Uterus (tissue), 4 donors: ENCODE measurements at places on chromosomes 2 and 18. TPM values are rescaled to one million over a fixed set of nuclear protein-coding genes. Genes with fewer than 3 reads are reported as not detected.
A peak's percentile ranks its signal among the peaks of the same experiment; 100 is the strongest.

DNA sequence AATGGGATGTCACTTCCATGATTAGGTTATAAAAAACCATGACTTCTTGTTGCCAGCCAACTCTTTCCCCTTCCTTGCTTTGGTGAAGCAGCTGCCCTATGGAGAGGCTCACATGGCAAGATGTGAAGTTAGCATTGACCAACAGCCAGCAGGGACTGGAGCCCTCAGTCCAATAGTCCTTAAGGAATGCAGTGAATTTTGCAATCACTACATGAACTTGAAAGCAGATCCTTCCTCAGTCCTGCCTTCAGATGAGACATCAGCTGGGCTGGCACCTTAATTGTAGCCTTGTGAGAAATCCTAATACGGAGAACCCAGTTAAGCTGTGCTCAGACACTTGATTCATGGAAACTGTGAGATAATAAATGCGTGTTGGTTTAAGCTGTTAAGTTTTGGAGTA lies 61.8 kb downstream of the ATP8B1 start:
- H3K4me3 ChIP-seq, result no peak overlapping the region
- DNase-seq, result no peak
- no peak overlapping the region for H3K27ac ChIP-seq
- H3K36me3 ChIP-seq, result no peaks in the 10 kb centered on the region
- no peaks in the 10 kb centered on the region for H3K4me1 ChIP-seq

GRCh38 chr2:19480673-19481072 lies 122.2 kb upstream of the OSR1 start:
- DNase-seq, result peak; percentile 37
- no peaks in the 10 kb centered on the region for H3K36me3 ChIP-seq
- no peaks in the 10 kb centered on the region for H3K4me1 ChIP-seq
- H3K27me3 ChIP-seq, result no peaks in the 10 kb centered on the region

The ADAM23 gene
- 0.59 TPM for total RNA-seq

- no peaks in the 10 kb centered on the region for H3K27me3 ChIP-seq
- no peaks in the 10 kb centered on the region for H3K4me1 ChIP-seq
- no peak for DNase-seq
- no peaks in the 10 kb centered on the region for H3K36me3 ChIP-seq
- no peak overlapping the region for H3K4me3 ChIP-seq
Measured at GRCh38 chr18:49838381-49838780, 25.0 kb upstream of the ACAA2 start.

The HOXD4 gene
- total RNA-seq, result 6.8 TPM

The CCBE1 gene
- 1.5 TPM for total RNA-seq

DNA sequence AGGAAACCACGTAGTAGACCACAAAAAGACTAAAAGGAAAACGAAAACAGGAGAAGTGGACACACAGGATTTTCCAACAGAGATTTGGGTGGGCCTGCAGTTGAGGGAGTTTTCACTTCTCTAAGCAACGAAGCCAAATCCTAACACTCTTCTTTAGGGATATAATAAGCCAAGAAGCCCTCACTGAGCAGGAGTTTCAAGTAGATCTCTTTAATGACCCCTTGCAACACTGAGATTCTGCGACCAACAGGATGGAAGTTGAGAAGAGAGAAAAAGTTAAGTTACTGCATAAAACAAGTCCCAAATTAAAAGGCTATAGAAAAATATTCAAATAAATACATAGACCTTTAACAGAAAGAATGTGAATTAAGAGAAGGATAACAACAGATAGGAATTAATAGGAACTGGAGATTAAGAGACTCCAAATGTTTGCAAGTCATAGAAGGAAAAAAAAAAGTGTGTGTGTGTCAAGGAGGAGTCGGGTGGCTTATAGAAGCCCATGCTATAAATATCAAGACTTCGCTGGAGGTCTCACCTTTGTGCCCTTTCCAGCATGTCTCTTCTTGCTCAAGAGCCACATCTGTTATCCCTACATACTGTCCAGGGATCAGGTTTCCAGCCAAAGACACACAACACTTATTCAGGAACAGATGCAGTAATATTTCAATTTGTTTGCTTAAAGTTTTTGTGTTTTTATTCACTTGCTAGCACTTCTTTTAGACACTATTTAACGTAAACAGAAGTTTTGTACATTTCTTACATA lies 69.4 kb upstream of the ARHGAP28 start:
- no peaks in the 10 kb centered on the region for H3K27me3 ChIP-seq
- H3K27ac ChIP-seq, result no peak overlapping the region
- DNase-seq, result no peak
- no peaks in the 10 kb centered on the region for H3K4me1 ChIP-seq
- H3K4me3 ChIP-seq, result no peak overlapping the region
- H3K36me3 ChIP-seq, result no peaks in the 10 kb centered on the region

GRCh38 chr2:210035679-210036078 lies 33.2 kb downstream of the RPE start:
- no peak overlapping the region for H3K27ac ChIP-seq
- no peaks in the 10 kb centered on the region for H3K36me3 ChIP-seq
- no peak for DNase-seq
- no peak overlapping the region for H3K4me3 ChIP-seq
- H3K27me3 ChIP-seq, result no peaks in the 10 kb centered on the region

The TNFAIP6 gene
- total RNA-seq, result 1.5 TPM

DNA sequence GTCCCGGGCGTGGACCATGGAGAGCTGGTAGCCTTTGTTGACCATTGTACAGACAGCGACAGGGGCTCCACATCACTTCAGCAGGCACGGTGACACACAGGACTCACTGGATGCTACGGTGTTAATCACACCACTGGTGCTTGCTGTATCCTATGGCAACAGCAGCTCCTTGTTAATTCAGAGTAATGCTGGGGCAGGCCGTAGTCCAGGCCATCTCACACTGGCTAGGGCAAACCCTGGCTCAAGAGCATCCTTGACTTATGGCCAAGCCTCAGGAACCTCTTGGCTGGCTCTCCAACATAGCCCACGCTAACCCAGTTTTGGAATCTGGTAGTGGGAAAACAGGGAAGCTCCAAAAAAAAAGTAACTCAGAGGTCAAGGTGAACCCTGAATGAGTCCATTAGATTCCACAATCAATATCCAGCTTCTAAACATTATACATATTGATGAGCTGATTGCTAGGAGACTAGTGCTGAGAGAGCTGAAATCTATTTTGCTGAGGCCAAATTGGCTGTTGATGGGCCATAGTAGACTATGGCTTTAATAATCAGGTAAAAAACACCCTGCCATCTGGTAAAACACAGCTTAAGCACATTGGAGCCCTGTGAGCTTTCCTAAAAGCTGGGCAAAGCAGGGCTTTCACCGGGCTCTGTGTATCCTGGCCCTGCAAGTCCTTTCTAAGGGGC lies 253.6 kb downstream of the PRKCE start:
- no peaks in the 10 kb centered on the region for H3K4me1 ChIP-seq
- H3K27ac ChIP-seq, result no peak overlapping the region
- no peaks in the 10 kb centered on the region for H3K36me3 ChIP-seq

The IL1F10 gene
- total RNA-seq, result not detected

DNA sequence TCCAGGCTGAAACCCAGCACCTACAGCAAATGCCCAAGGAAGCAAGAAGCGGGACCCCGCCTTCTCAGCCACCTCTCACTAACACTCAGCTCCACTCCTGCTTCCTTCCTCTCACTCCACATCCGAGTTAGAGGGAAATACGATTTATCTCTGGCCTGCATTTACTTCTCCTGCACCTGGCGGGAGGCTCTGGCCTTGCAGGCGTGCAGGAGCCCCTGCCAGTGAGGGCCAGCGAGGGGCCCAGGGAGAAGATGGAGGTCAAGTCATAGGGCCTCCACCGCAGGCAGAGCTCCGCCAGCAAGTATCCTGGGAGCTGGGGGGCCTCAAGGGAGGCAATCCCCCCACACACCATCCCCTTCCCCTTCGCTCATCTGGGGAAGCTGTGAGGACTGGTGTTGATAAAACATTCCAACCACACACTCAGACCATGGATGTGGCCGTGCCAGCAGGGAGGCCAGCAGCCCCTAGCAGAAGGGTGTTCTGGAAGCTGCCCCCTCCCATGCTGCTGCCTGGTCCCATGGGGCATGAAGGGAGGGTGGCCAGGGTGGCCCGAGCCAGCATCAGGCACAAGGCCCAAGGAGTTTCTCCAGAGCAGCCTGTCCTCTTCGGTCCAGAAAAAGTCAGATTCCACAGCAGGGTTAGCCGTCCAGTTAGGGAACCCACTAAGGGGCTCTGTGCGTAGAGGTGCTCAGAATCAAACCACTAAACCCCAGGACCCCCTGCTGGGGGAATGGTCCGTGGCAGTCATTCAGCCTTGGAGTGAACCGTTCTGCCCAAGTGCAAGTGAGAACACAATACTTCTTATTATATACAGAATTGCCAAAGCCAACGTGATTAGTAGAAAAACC lies 91.2 kb downstream of the HDAC4 start:
- no peaks in the 10 kb centered on the region for H3K36me3 ChIP-seq
- DNase-seq, result peak; percentile 16
- H3K27ac ChIP-seq, result peak overlapping the region; percentile 94
- peaks cover 26% of the 10 kb centered on the region for H3K4me1 ChIP-seq

DNA sequence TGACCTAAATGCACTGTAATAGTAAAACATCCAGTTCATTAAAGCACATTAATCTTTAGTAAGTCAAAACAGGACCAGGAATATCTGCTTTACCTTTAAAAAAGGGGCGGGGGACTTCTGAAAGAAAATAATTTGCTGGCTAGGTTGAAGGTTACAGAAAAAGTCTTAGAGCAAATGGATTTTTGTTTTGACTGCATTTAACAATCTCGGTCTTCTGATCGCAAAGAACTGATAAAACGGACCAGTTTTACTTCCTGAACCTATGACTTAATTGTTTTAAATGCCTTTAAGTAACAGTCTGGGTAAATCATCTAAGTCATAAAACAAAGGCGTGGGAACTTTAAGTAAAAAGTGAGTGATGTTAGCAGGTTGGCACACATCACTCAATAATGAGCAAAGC lies 783 bp downstream of the BUB1 start:
- no peaks in the 10 kb centered on the region for H3K27me3 ChIP-seq
- no peaks in the 10 kb centered on the region for H3K36me3 ChIP-seq
- no peak overlapping the region for H3K27ac ChIP-seq
- DNase-seq, result no peak
- peaks cover 5% of the 10 kb centered on the region for H3K4me1 ChIP-seq
- no peak overlapping the region for H3K4me3 ChIP-seq

DNA sequence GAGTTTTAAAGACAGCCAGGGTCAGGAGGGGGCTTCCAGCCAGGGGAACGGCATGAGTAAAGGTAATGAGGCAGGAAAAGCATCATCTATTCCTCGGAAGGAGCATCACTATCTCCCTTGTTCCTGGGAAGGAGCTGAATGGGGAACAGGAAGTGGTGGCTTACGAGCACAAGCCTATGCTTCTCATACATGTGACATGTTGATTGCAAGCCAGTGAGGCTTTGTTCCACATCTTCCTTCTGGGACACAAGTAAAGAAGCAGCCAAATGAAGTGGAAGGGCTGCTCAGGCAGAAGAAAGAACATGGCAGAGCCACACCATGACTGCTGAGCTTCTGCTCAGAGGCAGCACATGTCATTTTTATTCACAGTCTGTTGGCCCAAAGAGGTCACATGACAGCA lies 15.1 kb upstream of the LMAN1 start:
- no peak for DNase-seq
- no peak overlapping the region for H3K27ac ChIP-seq
- no peaks in the 10 kb centered on the region for H3K36me3 ChIP-seq

The AQP12B gene
- total RNA-seq, result not detected

GRCh38 chr2:109463236-109463635 lies 150.5 kb downstream of the SEPTIN10 start:
- no peak for DNase-seq
- H3K4me3 ChIP-seq, result no peak overlapping the region
- H3K27ac ChIP-seq, result no peak overlapping the region
- no peaks in the 10 kb centered on the region for H3K27me3 ChIP-seq
- H3K36me3 ChIP-seq, result no peaks in the 10 kb centered on the region

- no peak for DNase-seq
- no peak overlapping the region for H3K27ac ChIP-seq
- H3K4me3 ChIP-seq, result no peak overlapping the region
- H3K36me3 ChIP-seq, result no peaks in the 10 kb centered on the region
- H3K27me3 ChIP-seq, result no peaks in the 10 kb centered on the region
- H3K4me1 ChIP-seq, result no peaks in the 10 kb centered on the region
Measured at GRCh38 chr2:220789961-220790360, 782.1 kb downstream of the EPHA4 start.

The ATG4B gene
- total RNA-seq, result 14.4 TPM

DNA sequence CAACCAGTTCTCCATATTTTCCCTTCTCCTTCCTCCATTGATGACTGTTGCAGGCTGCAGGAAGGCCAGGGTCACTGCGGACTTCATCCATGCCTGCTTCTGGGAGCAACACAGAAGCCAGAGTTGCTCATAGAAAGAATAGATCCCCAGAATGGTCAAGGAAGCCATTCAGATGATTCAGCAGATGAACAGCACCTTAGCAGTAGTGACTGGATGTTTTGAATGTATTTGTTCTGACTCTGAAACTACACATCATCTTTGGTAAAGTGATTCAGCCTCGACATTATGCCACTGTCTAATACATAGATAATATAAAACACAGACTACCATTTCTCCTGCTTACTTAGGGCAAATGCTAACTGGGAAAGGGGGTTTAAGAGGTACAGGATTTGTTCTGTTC lies 411.6 kb downstream of the RND3 start:
- no peak overlapping the region for H3K27ac ChIP-seq
- no peak overlapping the region for H3K4me3 ChIP-seq
- H3K36me3 ChIP-seq, result peaks cover 2% of the 10 kb centered on the region
- DNase-seq, result no peak

GRCh38 chr2:235543128-235543750 lies 49.4 kb downstream of the AGAP1 start:
- H3K27ac ChIP-seq, result no peak overlapping the region
- no peak for DNase-seq
- no peak overlapping the region for H3K4me3 ChIP-seq
- H3K4me1 ChIP-seq, result no peaks in the 10 kb centered on the region
- no peaks in the 10 kb centered on the region for H3K36me3 ChIP-seq

The GPR45 gene
- not detected for total RNA-seq

DNA sequence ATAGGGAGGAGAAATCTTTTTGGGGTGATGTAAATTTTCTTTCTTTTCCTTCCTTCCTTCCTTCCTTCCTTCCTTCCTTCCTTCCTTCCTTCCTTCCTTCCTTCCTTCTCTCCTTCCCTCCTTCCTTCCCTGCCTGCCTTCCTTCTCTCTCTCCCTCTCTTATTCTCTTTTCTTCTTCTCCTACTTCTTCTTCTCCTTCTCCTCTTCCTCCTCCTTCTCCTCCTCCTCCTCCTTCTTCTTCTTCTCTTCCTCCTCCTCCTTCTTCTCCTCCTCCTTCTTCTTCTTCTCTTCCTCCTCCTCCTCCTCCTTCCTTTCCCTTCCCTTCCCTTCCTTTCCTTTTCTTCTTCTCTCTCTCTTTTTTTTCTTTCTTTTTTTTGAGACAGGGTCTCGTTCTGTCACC lies 59.9 kb downstream of the MYOM1 start:
- H3K36me3 ChIP-seq, result no peaks in the 10 kb centered on the region
- H3K27me3 ChIP-seq, result no peaks in the 10 kb centered on the region
- H3K27ac ChIP-seq, result no peak overlapping the region
- H3K4me3 ChIP-seq, result no peak overlapping the region

GRCh38 chr2:36824273-36824672 lies 127.8 kb downstream of the VIT start:
- no peaks in the 10 kb centered on the region for H3K27me3 ChIP-seq
- H3K36me3 ChIP-seq, result no peaks in the 10 kb centered on the region
- no peaks in the 10 kb centered on the region for H3K4me1 ChIP-seq
